ENCODE measurements at places on chromosomes 11 and 22.

DNA sequence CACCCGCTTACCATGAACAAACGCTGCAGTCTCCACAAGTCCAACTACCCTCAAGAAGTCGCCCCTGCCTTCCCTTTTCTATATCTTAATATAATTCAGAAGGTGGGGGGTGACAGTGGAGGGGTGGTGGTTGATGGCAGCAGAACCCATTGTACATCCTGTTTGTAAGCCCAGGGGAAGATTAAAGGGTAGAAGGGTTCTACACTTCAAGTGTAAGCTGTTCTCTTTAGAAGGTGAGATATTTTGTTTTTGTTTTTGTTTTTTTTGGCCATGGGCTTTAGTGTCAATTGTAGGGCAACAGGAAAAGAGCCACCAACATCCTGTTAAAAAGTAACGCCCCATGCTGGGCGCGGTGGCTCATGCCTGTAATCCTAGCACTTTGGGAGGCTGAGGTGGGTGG is 34.9 kb upstream of the RRAS2 start:
- no peak for DNase-seq

GRCh38 chr11:78921509-78921908 is 346.8 kb upstream of the NARS2 start:
- DNase-seq = no peak

- no peak for DNase-seq
Measured at GRCh38 chr11:85663753-85664614, 945 bp downstream of the CREBZF start.

- DNase-seq = no peak
Measured at GRCh38 chr11:128898580-128899344, 7.6 kb downstream of the KCNJ5 start.

Measured in GM04504 (cell line).